ENCODE measurements at places on chromosomes 2 and 18. TPM values are rescaled to one million over a fixed set of nuclear protein-coding genes. Genes with fewer than 3 reads are reported as not detected.

IGFBP5 gene
- not detected for total RNA-seq

MAL gene
- 93.8 TPM for total RNA-seq

NOL4 gene
- total RNA-seq, result not detected

- DNase-seq, result peak; percentile 4
- H3K27ac ChIP-seq, result peak overlapping the region; percentile 100
- no peaks in the 10 kb centered on the region for H3K36me3 ChIP-seq
- peaks cover 45% of the 10 kb centered on the region for H3K4me1 ChIP-seq
These were observed 1376.3 kb upstream of the CELF4 start for GRCh38 chr18:38941711-38942561.

- H3K4me1 ChIP-seq, result peaks cover 23% of the 10 kb centered on the region
- H3K36me3 ChIP-seq, result peaks cover 11% of the 10 kb centered on the region
- no peaks in the 10 kb centered on the region for H3K27me3 ChIP-seq
- H3K4me3 ChIP-seq, result no peak overlapping the region
- DNase-seq, result no peak
These were observed 294.6 kb upstream of the CYP26B1 start for GRCh38 chr2:72442270-72442669.

GRCh38 chr2:14125624-14126293, 506.8 kb upstream of the LRATD1 start:
- H3K27me3 ChIP-seq, result no peaks in the 10 kb centered on the region
- no peaks in the 10 kb centered on the region for H3K36me3 ChIP-seq
- no peak overlapping the region for H3K4me3 ChIP-seq

- H3K27me3 ChIP-seq, result no peaks in the 10 kb centered on the region
- peaks cover 10% of the 10 kb centered on the region for H3K4me1 ChIP-seq
- H3K4me3 ChIP-seq, result no peak overlapping the region
- no peak for DNase-seq
- no peaks in the 10 kb centered on the region for H3K36me3 ChIP-seq
These were observed 8.4 kb upstream of the NMI start for GRCh38 chr2:151297882-151298281.

GRCh38 chr2:58633613-58634365, 392.7 kb upstream of the FANCL start:
- H3K27ac ChIP-seq, result no peak overlapping the region
- H3K4me3 ChIP-seq, result no peak overlapping the region
- no peak for DNase-seq

DNA sequence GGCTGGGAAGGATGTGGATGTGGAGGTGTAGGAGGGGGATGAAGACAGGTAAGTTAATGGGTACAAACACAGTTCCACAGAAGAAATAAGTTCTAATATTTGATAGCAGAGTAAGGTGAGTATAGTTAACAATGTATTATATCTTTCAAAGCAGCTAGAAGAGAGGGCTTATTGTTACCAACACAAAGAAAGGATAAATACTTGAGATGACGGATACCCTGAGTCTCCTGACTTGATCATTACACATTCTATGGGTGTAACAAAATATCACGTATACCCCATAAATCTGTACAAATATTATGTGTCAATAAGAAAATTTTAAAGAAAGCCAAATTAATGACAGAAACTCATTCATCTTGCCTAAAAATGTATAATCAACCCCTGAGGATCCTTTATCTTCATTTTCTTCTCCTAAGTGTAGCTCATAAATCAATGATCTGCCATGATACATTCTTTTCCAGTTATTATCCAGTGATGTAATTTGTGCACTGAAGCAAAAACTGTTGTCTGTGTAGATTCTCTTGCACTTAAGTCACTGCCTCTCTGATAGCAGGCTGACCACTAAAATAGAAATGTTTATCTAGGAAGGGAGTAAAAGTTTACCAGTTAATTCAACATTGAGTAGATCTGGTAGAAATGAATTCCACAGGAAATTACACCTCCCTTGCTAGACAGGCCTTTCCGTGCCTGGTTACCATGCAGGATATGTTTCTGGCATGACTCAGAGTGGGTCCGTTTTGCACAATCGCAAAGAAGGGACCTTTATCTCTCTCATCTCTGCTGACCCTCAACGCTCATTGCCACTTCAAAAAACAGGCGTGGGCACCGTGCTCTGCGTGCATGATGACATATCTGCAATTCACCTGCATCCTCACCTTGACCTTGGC, 249.7 kb upstream of the NCKAP5 start:
- no peak overlapping the region for H3K27ac ChIP-seq
- H3K36me3 ChIP-seq, result no peaks in the 10 kb centered on the region
- H3K27me3 ChIP-seq, result peaks cover 14% of the 10 kb centered on the region

DNA sequence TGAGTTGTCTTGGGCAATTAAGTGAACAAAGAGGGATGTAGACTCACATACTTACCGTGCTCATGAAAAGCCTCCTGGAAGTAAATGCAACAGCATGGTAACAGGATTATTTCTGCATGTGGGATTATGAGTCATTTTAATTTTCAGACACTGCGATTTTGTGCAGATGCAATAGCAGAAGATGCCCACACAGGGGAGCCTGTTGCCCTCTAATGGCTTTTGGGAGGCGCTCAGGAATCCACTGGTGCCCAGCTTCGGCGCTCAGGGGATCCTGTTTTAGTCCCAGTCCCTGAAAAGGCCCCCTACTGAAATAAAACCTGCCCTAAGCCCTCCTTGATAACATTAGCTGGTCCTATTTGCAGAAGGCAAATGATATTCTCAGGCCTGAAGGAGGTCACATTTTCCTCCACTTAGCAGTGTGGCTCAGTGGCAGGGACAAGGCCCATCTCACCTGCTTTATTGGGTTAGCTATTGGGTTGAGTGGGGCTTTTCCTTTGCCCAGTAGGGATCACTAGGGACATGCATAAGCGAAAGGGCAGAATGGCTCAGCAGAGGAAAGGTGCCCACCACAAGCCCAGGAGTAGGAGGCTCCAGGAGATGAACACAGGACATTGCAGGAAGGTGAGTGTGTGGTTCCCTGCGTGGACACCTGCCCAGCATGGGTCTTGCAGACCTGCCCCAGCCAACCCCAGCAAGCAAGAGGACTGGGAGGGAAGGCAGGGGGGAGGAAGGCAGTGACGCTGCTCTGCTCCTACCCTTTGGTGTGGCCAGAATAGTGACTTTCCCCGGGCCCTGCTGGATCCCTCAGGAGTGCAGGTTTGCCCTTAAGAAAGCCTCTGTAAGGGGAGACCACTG, 26.5 kb upstream of the KCNS3 start:
- H3K36me3 ChIP-seq, result no peaks in the 10 kb centered on the region
- H3K4me1 ChIP-seq, result no peaks in the 10 kb centered on the region

DNA sequence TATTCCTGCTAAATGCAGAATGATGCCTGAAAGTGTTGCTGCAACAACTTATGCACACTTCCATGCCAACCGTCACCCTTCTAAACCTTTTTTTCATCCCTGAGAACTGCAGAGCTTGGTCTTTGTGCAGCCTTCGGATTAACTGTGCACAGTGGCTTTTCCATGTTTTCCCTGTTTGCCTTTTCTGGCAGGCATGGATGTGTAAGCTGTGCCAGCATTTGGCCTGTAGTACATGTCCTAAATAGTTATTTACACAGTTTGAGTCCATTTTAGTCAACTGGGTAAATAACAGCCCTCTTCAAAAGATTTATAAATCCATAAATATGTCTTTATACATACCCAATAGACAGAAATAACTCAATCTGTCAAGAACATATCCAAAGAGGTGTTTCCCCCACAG, 31.5 kb downstream of the MEIS1 start:
- H3K4me3 ChIP-seq, result no peak overlapping the region
- H3K27ac ChIP-seq, result no peak overlapping the region
- H3K36me3 ChIP-seq, result no peaks in the 10 kb centered on the region
- no peak for DNase-seq

GRCh38 chr2:68172990-68173700, 15.5 kb downstream of the PNO1 start:
- no peaks in the 10 kb centered on the region for H3K36me3 ChIP-seq
- H3K27ac ChIP-seq, result no peak overlapping the region
- H3K4me1 ChIP-seq, result peaks cover 12% of the 10 kb centered on the region

- H3K4me3 ChIP-seq, result no peak overlapping the region
- no peaks in the 10 kb centered on the region for H3K4me1 ChIP-seq
- no peaks in the 10 kb centered on the region for H3K36me3 ChIP-seq
- no peak for DNase-seq
- H3K27ac ChIP-seq, result no peak overlapping the region
These were observed 68.5 kb upstream of the HDAC4 start for GRCh38 chr2:239469106-239469960.

DNA sequence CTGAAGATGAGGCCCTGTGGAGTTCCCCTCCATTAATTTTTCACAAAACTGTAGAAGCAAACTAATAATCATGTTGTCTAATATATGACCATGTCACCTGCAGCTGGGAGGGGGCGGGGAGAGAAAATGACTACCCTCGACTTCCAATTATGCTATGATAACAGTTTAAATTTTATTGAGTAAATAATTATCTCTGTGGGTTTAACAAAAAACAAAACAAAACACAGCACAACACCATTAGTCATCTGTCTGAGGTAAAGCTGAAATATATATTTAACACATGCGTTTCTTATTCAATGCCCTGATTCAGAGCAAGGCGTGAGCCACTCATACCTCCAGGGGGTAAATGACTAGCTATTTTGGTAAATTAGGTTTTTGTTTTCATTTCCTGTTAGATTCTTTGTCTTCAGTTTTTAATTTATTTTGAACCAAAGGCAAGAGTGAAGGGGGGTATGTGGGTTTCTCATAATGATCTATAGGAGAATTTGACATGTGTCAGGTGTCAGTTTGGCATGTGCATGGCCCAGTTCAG, 77.4 kb upstream of the ZCCHC2 start:
- no peaks in the 10 kb centered on the region for H3K27me3 ChIP-seq
- H3K27ac ChIP-seq, result peak overlapping the region; percentile 54
- peaks cover under 1% of the 10 kb centered on the region for H3K4me1 ChIP-seq
- peaks cover 4% of the 10 kb centered on the region for H3K36me3 ChIP-seq
